ENCODE measurements at places on chromosomes 16 and 17.

DNA sequence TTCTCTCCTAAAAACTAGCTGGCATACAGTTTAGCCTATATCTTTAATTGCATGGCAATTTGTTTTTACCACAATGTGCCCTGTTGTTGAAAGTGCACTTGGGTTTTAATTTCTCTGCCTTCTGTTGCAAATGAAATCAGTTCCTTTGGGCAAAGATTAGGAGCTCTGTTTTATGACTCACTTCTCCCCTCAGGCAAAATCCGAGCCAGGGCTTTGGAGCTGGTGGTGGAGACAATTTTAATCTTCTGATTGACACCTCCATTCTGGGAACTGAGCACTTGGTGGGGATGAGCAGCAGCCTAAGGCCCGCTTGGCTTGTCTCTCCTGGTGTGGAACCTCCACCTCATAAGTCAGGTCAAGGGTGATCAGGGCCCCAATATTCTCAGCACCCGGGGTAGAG lies 13.3 kb upstream of the MYH8 start:
- DNase-seq, result peak; percentile 13

- no peak for DNase-seq
Observed at GRCh38 chr16:89619840-89620239, 6.4 kb downstream of the DPEP1 start.

GRCh38 chr16:50247906-50248608 lies 18.3 kb upstream of the ADCY7 start:
- no peak for DNase-seq

DNA sequence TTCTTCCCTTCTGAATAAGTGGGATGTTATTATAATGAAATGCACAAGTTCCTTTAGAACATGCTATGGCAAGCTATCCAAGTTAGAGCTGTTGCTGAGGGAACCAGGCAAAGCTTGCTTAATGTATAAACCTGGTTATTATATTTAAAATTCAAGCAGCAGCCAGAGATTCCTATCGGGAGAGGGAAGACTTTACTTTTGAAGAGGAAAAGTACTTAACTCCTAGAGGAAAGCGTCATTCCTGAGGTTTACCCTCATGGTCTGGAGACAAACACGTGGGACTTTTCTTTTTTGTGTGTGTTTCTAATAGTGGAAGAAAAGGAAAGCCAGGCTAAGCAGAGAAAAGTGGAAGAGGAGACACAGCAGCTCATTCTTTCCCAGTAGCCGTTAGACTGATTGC lies 39.9 kb upstream of the MYH10 start:
- no peak for DNase-seq

DNA sequence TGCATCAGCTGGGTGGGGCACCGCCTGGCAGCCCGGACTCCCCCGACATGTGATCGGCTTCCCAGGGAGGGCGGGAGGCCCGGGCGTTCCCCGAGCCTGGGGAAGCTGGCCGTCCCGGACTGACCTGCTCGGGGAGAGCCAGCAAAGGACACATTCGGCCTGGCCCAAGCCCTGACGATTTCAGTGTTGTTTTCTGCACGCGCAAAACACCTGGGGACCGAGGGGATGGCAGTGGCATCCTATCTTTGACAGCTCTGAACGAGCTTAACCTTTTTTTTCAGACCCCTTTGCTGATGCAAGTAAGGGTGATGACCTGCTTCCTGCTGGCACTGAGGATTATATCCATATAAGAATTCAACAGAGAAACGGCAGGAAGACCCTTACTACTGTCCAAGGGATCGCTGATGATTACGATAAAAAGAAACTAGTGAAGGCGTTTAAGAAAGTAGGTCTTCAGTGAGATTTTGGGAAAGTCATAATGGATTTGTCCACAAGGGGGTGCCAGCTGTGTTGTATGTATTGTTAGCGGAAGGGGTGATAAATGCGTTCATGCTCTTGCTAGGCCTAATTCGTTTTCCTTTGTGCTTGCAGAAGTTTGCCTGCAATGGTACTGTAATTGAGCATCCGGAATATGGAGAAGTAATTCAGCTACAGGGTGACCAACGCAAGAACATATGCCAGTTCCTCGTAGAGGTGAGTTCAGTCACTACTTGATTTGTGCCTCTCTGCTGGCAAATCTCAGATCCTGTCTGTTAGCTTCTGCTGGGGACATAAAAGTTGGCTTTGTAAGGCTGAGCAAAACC lies 1.0 kb downstream of the EIF1 start:
- no peak for DNase-seq

GRCh38 chr17:60079401-60080243 lies 901 bp upstream of the HEATR6 start:
- no peak for DNase-seq

DNA sequence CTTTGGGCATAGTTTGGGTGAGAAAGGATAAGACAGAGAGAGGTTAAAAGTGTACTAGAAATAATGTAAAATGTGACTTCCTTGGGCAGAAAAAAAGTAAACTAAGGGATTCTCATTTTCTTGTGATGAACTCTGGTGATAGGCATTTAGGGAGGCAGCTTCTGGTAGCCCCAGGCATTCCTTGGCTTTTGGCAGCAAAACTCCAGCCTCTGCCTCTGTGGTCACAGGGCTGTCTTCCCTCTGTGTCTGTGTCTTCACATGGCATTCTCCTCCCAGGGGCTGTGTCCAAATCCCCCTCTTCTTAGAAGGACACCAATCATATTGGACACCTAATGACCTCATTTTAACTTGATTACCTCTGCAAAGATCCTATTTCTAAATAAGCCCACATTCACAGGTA lies 54.7 kb downstream of the HS3ST3B1 start:
- DNase-seq, result no peak

DNA sequence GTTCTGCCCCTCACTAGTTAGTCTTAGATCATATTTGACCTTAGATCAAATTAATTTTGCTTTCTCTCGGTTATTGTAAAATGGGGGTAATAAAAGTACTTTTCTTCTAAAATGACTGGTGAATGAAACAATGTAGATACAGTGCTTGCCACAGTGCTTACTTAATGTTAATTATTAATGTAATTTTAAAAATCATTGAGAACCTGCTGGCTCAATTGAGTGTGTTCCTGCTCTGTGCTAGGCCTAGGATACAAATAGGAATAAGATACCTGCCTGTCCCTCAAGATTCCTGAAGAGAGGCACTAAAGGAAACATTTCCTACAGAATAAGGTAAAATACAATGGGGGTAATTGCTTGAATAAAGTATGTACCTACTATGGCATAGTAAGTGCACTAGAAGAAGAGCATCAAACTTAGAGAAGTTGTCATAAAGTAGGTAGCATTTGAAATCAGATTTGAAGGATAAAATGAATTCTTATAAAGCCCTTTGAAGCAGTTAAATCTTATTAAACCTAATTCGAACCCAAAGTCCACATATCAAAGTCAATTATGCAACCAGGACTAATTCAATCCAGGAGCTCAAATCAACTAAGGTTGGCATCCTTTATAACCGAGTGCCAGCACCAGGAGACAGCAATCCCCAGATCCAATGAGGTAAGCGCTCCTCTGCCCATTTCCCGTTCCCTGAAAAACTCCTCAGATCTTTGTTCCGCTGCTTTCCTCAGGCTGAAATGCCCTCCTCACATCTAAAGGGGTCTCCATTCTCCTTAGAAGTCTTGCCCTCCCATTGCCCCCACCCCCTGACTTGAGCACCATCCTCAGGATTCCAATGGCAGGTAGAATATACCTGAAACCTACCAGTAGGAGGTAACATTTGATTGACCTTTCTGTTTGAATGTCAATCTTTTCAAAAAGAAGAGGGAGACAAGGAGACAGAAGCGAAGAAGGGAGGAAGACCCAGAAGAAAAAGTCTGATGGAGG lies 2.4 kb upstream of the MED13 start:
- DNase-seq, result no peak

DNA sequence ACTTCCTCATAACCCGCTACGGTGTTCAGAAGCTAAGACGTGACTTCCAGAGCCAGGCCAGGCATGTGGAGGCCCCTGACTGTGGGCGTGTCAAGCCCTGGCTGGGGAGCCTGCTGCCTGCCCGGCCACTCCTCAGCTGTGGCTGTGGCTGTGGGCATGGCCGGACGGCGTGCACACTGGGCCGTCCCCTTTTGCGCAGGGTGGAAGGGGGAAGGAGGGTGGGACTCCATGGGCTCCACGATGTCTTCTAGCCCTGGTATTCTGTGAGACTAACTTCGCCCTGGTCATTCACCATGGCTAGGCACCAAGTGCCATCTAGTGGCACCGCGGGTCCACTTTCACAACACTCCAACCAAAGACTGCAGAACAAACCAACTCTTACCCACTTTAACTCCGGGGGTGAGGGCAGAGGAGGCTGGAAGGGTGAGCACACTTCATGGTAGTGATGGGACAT lies 67.9 kb downstream of the N4BP1 start:
- DNase-seq, result peak; percentile 35

DNA sequence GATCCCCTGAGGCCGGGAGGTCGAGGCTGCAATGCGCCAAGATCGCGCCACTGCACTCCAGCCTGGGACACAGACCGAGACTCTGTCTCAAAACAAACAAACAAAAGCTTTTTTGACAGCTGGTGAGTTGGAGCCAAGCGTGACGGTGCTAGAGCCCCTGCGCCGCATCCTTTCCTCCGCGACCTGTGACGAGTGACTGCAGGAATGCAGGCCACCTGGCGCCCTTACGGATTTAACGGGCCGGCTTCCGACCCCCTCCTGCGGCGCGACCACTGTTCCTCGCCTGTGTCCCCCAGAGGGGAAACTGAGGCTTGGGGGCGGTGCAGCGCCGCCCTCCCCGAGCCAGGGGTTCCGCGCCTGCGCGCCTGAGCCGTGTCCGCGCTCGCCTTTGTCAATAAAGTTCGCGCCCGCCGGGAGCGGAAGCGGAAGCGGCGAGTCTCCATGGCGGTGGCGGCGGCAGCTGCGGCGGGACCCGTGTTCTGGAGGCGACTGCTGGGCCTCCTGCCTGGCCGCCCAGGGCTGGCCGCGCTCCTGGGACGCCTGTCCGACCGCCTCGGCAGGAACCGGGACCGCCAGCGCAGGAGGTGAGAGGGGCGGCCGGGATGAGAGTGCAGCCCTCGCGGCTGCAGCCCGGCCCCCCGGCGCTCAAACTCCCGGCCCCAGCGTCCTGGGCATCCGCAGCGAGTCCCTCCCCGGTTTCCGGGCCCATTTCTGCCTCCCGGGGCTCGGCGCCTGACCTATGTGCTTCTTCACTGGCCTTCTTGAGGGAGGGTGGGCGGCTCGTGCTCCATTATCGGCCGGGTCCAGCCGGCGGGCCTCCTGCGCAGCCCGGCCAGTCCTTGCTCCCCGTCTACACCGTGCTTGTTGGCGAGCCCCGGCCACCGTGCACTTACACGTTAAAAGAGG lies at the start of gene PGS1:
PGS1 (plus strand) TSS at position 425 of the 906 bp plus-strand sequence; CDS start at position 442, 17 bp downstream.
- peak; percentile 68 for DNase-seq

DNA sequence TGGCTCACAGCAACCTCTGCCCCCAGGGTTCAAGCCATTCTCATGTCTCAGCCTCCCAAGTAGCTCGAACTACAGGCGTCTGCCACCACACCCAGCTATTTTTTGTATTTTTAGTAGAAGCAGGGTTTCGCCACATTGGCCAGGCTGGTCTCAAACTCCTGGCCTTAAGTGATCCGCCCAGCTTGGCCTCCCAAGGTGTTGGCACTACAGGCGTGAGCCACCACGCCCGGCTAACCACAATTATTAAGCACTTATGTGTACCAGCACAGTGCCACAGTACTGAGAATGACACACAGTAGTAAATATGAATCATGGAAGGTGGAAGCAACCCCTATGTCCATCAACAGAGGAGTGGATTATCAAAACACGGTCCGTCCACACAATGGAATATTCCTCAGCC lies 49.8 kb downstream of the COTL1 start:
- no peak for DNase-seq

GRCh38 chr16:48022496-48022895 lies 133.3 kb downstream of the ABCC12 start:
- DNase-seq, result no peak

GRCh38 chr17:46943218-46943500 lies 20.2 kb downstream of the GOSR2 start:
- DNase-seq, result no peak

DNA sequence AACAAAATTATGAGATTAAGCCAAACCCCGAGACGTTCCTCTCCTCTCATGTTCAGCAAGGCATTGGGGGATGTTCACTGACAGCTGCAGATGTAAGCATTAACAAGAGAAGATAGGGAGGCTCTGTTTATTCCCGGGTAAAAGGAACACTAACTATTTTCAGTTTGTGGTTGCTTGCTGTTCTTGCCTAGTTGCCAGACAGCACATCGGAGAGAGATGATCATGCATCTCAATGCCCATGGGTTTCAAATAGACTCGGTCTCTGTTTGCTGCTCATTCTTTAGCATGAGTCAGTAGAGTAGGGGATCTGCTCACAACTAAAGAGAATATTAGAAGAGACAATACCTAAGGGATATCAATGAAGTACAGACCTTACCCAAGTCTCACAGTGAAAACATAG lies 78.3 kb downstream of the TMEM100 start:
- no peak for DNase-seq

DNA sequence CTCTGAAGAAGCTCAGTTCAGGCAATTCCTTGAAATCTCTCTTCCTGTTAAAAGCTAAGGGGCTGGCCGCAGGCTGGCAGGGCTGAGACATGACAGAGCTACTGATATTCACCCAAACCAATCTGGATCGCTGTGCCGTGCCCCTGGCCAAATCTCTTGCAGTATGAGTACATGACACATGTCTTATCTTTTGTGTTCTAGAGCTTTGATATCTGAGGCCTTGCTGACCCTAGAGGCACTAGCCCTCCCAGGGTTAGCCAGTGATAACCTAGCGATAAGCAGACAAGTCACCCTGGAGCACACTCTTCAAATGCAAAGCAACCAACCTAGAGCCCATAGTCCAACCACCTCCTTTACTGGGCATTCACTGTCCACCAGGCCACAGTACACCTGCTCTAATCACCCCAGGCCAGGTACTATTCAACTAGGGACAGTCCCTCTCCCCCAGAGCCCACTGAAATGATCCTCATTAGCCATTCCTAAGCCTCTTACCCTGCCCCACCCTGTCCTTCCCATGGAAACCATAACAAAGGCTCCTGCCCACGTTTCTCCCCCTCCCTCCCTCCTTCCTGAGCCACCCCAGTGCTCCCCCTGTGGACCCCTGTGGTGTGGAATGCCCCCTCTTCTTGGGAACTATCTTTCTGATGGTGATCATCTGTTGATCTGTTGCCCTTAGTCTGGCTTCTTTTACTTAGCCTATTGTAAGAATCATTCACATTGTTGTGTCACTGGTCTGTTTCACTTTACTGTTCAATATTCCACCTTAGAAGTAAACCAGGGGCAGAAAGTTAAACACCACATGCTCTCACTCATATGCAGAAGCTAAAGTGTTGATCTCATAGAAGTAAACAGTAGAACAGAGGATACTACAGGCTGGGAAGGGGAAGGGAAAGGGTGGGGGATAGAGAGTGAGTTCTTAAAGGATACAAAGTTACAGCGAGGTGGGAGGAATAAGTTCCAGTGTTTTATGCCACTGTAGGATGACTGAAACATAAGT lies 52.5 kb downstream of the TEKT5 start:
- no peak for DNase-seq

DNA sequence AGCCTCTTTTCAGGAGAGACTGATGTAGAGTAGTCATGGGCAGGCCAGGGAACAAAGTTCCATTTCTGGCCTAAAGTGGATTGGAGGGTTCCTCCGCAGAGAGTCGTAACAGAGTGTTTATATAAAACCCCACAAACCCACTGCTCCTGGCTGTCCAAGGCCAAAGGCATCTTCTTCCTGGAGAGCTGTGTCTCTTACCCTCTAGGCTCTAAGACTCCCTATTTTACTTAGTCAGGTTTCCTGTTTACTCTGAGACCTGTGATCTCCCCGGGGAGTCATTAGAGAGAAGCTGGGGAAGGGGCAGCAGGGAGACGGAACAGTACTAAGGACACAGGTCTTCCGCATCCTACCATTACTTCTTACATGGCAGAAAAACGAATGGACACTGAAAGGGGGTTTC lies 69.5 kb downstream of the HIC1 start:
- DNase-seq, result no peak

- no peak for DNase-seq
Observed at GRCh38 chr17:63337579-63337978, 108.5 kb downstream of the CYB561 start.

GRCh38 chr16:71761097-71761496 lies 36.6 kb upstream of the PHLPP2 start:
- no peak for DNase-seq
